ENCODE measurements at places on chromosomes 2 and 18.

- peak; percentile 28 for DNase-seq
Measured at GRCh38 chr2:233566141-233566956, at the start of gene USP40. TSS of gene USP40 (minus strand) at chr2:233566782. CDS start at chr2:233565554, 1,228 bp downstream.

GRCh38 chr2:43146083-43146482, 80.3 kb downstream of the ZFP36L2 start:
- DNase-seq = no peak

- DNase-seq = no peak
Measured at GRCh38 chr2:26344581-26345282, 1.2 kb upstream of the SELENOI start.

DNA sequence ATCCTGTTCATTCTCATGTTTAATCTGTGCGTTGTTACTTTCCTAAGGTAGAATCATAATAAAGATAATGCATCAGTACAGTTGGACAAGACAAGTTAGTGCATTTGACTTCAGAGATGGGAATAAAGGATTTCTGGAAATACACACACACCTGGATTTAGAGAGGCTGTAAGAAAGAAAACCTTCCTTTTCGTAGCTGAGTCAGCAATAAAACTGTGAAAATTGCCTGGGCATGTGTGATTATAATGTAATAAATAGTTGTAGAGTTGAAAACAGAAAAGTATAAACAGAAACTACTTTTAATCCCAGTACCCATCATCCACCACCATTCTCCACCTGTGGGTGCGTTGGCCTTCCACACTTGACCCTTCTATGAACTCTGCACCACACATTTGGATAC, 15.4 kb downstream of the CFAP53 start:
- no peak for DNase-seq

DNA sequence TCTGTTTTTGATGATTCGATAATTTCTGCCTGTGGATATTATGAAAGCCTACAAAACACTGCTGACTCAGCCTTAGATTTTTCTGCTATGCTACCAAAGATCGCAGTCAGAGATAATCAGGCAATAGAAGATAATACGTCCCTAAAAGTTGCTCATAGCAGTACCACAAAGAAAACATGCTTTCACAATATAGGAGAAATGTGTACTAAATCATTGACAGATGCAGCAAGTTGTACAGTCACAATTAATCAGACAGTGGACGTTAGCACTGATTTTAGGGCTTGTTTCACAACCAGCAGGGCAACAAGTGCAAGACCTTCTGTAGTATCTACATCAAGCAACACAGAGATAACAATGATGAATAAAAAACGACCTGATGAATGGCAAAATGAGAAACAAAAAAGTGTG, 19.5 kb downstream of the RBM44 start:
- DNase-seq = no peak

DNA sequence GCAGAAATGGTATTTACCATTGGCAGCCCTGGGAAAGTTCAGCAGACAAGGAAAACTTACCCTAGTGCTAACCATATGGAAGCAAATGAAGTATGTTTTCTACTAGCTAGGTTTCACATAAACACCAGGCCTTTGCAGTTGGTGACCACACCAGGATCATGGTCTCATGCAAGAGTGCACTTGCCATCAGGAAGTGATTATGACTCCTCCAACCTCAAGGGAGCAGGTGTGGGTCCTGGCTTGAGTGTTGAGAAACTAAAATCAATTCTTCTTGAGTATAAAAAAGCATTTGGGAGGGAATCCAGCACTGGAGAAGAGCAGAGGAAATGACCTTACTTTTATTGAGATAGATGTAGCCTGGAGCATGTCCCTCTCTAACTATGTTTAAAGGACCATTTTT, 56.8 kb upstream of the SPAG16 start:
- DNase-seq = no peak

GRCh38 chr2:27795868-27796277, 24.4 kb downstream of the MRPL33 start:
- DNase-seq = no peak

- no peak for DNase-seq
Measured at GRCh38 chr2:238274152-238274865, 14.1 kb downstream of the PER2 start.

DNA sequence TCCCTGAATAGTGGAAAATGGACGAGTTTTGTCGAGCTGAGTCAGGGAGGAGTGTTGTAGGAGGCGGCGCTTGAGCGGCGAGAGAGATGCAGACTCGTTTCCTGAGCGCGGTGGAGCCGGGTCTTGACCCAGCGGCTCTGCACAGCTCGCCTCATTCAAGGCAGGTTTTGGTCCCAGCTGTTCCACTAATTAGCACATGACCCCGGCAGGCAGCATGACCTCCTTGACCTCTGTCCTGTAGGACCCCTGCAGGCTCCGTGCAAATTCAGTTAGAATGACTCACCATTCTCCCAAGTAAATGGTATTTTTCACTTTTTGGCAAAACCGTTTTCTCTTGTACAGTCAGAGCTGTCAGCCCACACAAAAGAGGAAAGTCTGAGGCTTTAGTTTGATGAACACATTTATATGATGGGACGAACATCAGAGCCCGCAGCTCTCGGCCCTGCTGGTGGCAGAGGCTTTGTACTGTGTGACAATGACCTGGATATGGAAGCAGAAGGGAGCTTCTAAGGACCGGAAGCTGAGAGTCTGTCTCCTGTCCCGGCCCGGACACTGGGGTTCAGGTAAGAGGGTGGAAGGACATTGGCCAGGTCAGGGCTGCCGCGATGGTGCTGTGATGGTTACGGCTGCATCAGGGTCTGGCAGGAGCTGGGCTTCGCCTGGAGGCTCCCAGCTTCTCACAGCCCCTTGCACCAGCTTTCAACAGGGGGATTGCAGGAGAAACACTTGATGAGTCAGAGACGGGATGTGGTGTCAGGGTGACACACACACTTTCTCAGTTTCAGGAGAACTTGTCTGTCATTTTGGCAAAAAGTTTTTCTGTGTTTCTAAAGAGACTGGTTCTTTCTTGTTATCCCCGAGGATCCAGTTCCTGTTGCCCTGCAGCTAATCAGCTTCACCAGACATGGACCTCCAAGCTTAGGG, 29.9 kb upstream of the ALKAL2 start:
- DNase-seq = no peak

- no peak for DNase-seq
Measured at GRCh38 chr2:134619250-134619649, 99.5 kb downstream of the TMEM163 start.

GRCh38 chr2:19851116-19851695, 50.6 kb downstream of the TTC32 start:
- no peak for DNase-seq

DNA sequence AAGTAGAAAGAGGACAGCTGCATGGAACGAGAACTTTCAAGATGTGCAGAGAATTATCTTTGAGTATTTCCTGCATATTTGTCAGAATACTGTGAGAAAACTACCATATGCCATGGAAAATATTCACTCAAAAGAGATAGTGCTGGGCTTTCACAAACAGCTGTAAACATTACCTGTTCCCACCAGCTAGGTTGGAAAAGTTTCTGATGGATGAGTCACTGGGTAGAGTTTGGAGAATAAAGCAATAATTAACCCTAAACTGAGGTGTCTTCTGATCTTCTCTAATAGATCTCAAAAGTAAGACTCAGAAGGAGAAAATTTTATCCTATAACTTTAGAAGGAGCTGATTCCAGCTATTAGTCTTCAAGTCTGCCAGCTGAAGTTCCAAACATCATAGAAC, 3.9 kb upstream of the FSIP2 start:
- no peak for DNase-seq

DNA sequence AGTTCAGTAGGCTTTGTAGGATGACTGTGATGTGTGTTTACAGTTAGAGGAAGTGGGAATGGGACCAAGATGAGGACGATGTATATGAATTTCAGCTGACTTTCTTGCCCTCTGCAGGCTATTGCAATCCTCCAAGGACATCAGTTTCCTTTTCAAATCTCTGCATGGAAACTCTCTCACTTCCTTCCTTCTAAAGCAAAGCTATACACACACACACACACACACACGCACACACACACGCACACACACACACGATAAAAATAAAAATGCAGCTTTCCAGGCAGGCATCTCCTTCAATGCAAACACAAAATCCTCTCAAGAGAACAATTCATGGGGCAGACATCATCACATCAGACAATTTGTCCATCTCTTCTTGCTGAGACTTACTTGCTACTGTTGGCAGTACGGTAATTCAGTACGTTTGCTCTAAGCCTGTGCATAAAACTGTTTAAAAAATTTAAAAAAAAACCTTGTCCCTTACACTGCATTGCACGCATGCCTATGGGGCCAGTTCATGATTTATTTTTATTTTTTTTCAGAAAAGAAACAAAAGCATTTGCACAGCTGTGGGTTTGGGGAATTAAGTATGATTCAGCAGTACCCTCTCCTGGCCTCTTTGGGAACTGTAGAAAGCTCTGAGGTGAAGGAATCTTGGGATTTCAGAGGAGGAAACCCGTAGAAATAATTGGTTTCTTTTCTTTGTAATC, 27.1 kb upstream of the ICOS start:
- DNase-seq = no peak

GRCh38 chr2:163605779-163606178, 130.0 kb downstream of the FIGN start:
- no peak for DNase-seq

GRCh38 chr2:98347298-98348065, 1.2 kb downstream of the CNGA3 start:
- DNase-seq = no peak

GRCh38 chr2:132873738-132874137, 203.7 kb upstream of the LYPD1 start:
- DNase-seq = no peak

- no peak for DNase-seq
Measured at GRCh38 chr2:15023221-15023620, 390.7 kb downstream of the LRATD1 start.

All from stimulated activated CD4-positive, alpha-beta T cell treated with anti-CD3 and anti-CD28 coated beads, Interleukin-1b, Interleukin-23, amount 100 ng/mL, for 4 hours (primary cell).